ENCODE measurements at places on chromosomes 13 and 19.

DNA sequence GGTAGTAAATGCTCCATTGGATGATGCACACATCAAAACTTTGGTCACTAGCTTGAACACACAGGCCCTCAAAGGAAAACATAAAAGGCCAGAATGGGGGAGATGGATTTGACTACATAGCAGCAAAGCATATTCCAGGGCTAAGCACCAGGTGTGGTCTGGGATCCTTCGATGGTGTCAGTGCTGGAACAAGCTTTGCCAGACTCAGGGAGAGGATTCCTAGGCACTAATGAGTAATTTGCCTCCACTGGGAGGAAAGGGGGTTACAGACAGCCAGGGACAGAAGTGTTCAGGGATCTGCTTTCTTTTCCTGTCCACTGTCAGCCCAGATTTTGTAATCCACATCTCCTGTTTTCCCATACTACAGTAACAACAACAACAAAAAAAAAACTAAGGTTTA lies 157.2 kb upstream of the OBI1 start:
- H3K27ac ChIP-seq, result no peak overlapping the region
- no peaks in the 10 kb centered on the region for H3K4me1 ChIP-seq

- no peaks in the 10 kb centered on the region for H3K27me3 ChIP-seq
- H3K4me1 ChIP-seq, result no peaks in the 10 kb centered on the region
- no peak overlapping the region for H3K27ac ChIP-seq
- H3K36me3 ChIP-seq, result no peaks in the 10 kb centered on the region
- no peak for DNase-seq
- H3K4me3 ChIP-seq, result no peak overlapping the region
Measured at GRCh38 chr13:103218253-103218652, 152.0 kb upstream of the SLC10A2 start.

DNA sequence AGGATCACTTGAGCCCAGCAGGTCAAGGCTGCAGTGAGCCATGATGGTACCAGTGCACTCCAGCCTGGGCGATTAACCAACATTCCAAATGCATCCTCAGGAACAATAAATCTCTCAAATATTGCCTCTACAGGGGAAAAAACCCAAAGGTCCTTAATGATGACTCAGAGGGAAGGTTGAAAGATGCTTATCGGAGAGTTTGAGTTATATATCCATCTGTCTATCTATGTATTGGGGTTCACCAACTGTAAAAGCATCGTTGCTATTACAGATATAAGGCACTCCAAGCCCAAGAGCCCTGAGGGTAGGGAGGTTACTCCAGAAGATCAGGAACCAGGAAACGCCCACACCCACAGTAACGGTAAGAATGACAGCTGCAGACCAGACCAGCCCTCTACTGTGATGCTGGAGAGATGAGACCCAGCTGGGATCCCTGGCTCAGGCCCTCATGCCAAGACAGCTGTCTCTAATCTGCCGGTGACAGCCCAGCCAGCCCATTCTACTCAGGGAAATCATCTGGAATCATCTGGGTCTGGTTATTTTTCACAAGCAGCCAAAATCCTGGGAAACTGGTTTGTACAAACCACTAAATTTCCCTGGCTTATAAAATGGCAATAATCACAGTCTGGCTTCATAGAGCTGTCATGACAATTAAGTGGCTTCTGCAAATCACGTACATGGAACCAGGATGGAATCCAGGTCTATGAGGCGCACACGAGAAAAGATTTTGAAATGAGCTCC lies 23.8 kb downstream of the TEX101 start:
- H3K27ac ChIP-seq, result peak overlapping the region; percentile 3
- no peaks in the 10 kb centered on the region for H3K4me1 ChIP-seq
- no peaks in the 10 kb centered on the region for H3K27me3 ChIP-seq
- DNase-seq, result peak; percentile 65
- H3K4me3 ChIP-seq, result no peak overlapping the region

- no peaks in the 10 kb centered on the region for H3K4me1 ChIP-seq
- DNase-seq, result no peak
- H3K4me3 ChIP-seq, result no peak overlapping the region
- H3K27me3 ChIP-seq, result no peaks in the 10 kb centered on the region
- peaks cover 100% of the 10 kb centered on the region for H3K36me3 ChIP-seq
Measured at GRCh38 chr13:114244637-114245036, 9.9 kb downstream of the CDC16 start.

GRCh38 chr19:12448808-12449207 lies 8.0 kb upstream of the ZNF443 start:
- H3K27ac ChIP-seq, result no peak overlapping the region
- no peak for DNase-seq
- no peaks in the 10 kb centered on the region for H3K36me3 ChIP-seq
- H3K27me3 ChIP-seq, result no peaks in the 10 kb centered on the region

DNA sequence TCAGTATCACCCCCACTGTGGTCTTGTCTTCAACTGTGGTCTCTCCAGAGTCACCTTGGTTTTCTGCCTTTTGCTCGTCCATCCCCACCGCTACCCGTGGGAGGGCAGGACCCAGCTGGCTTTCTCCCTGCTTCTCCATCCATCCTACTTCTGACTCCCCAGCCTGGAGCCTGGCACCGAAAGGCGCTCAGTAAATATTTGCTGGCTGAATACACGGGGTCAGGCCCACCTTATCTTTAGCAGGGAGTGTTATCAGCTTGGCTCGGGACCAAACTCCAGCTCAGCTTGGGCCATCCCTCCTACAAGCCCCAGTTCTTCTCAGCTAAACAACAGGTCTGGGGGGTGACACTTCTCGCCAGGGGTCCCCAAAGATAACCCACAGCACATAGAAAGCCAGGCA lies 62.0 kb upstream of the KLF2 start:
- no peaks in the 10 kb centered on the region for H3K4me1 ChIP-seq
- H3K27ac ChIP-seq, result peak overlapping the region; percentile 28
- H3K36me3 ChIP-seq, result no peaks in the 10 kb centered on the region
- DNase-seq, result peak; percentile 76
- H3K4me3 ChIP-seq, result no peak overlapping the region
- no peaks in the 10 kb centered on the region for H3K27me3 ChIP-seq

DNA sequence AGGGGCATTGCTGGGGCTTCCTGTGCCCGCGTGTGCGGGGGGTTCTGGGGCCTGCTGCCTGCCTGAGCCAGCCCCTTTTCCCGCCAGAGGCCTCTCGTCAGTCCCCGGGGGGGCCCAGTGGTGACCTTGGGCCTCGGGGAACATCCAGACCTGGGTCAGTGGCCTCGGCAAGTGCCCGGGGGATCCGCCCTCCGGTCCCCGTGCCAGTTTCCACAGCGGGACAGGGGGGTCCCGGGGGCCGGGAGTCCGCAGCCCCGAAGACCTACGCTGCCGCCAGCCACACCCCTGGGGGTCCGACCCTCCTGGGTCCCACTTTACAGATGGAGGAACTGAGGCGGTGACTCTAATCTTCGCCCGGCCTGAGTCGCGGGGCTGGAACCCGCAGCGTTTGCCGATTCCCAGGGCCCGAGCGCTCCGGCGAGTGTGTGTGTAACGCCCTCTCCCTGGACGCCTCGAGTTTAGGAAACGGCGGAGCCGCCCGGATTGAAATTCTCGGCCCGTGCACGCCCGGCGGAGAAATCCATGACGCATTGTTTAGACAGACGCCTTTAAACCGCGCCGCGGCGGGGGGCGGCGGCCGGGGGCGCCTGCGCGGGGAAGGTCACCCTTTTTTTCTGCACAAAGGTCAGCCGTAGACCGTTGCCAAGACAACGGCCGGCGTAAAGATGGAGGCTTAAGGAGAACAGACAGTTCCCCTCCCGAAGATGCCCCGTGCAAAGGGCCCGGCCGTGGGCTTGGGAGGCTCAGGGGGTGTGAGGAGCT lies 39.3 kb downstream of the EFNA2 start:
- H3K4me3 ChIP-seq, result peak overlapping the region; percentile 45
- H3K27me3 ChIP-seq, result no peaks in the 10 kb centered on the region
- H3K4me1 ChIP-seq, result no peaks in the 10 kb centered on the region
- DNase-seq, result peak; percentile 83
- H3K36me3 ChIP-seq, result no peaks in the 10 kb centered on the region

GRCh38 chr19:40278361-40279035 lies 6.6 kb downstream of the AKT2 start:
- H3K36me3 ChIP-seq, result no peaks in the 10 kb centered on the region
- no peak for DNase-seq
- peaks cover 87% of the 10 kb centered on the region for H3K4me1 ChIP-seq
- H3K4me3 ChIP-seq, result peak overlapping the region; percentile 30
- no peaks in the 10 kb centered on the region for H3K27me3 ChIP-seq

- H3K4me1 ChIP-seq, result no peaks in the 10 kb centered on the region
- H3K27ac ChIP-seq, result no peak overlapping the region
- DNase-seq, result no peak
- no peaks in the 10 kb centered on the region for H3K27me3 ChIP-seq
Measured at GRCh38 chr13:100330662-100331061, 241.8 kb downstream of the PCCA start.

DNA sequence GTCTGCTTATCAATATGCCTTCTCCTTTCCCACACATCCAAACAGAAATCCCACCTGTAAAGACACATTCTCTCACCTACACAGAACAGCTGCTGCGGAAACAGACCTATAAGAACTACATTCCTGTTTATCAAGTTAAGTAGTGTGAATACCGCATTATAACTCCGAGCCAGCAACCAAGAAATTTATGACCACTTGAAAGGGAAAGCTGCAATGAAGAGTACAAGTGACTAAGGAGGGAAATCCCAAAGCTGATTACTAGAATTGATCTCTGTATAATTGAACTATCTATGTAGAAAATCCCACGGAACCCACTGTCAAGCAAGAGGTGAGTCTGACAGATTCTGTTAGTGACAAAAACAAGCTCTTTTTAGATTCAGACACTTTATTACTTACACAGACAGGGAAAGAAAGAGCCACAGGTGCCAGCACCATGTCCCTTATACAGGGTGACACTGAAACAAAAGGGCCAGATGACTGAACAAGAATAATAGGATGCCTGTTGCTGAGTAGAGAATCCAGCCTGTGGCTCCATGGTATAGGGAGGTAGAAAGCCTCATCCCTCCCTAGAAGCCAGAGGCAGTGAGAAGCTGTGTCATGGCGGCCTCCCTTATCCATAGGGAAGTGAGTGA lies 1.6 kb upstream of the IGFL4 start:
- H3K27ac ChIP-seq, result no peak overlapping the region
- H3K4me3 ChIP-seq, result no peak overlapping the region
- H3K4me1 ChIP-seq, result no peaks in the 10 kb centered on the region
- no peak for DNase-seq
- no peaks in the 10 kb centered on the region for H3K36me3 ChIP-seq

DNA sequence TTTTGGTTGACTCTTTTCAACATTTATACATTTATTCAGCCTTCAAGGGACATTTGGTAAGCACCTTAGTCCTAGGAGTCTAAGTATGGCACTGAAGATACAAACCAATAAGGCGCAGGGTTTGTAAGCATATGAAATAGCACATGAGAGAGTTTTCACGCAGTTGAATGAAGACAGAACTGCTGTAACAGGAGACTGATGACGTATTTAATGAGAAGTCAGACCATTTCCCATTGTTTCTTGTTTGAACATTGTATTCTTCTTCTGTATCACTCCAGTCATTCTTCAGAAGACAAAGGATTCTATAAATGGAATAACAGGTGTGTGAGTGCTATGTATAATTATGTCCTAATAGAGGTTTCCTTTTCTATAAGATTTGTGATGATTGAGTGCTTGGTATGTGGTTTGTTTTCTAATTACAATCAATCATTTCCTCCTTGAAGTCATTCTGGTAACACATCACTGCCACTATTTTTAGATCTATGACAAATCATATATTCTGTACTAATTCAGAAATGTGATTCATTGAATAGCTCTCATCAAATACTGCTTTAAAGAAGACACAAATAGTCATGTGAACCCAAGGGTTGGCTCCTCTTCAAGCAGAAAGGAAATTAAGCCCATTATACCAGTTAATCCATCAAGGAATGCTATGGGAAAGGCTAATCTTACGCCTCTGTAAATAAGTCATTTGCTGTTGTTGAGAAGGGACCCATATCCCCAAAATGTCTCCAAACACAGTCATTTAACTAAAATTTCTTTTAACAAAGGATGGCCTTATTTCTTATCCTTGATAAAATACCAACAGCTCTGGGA lies 222.8 kb upstream of the NBEA start:
- DNase-seq, result no peak
- H3K27ac ChIP-seq, result no peak overlapping the region

All from right atrium auricular region (tissue), 2 donors.